Vagina (tissue), 2 donors: ENCODE measurements at places on chromosomes 13 and 19.

- no peak for DNase-seq
Measured at GRCh38 chr19:31715249-31715945, 366.2 kb upstream of the TSHZ3 start.

DNA sequence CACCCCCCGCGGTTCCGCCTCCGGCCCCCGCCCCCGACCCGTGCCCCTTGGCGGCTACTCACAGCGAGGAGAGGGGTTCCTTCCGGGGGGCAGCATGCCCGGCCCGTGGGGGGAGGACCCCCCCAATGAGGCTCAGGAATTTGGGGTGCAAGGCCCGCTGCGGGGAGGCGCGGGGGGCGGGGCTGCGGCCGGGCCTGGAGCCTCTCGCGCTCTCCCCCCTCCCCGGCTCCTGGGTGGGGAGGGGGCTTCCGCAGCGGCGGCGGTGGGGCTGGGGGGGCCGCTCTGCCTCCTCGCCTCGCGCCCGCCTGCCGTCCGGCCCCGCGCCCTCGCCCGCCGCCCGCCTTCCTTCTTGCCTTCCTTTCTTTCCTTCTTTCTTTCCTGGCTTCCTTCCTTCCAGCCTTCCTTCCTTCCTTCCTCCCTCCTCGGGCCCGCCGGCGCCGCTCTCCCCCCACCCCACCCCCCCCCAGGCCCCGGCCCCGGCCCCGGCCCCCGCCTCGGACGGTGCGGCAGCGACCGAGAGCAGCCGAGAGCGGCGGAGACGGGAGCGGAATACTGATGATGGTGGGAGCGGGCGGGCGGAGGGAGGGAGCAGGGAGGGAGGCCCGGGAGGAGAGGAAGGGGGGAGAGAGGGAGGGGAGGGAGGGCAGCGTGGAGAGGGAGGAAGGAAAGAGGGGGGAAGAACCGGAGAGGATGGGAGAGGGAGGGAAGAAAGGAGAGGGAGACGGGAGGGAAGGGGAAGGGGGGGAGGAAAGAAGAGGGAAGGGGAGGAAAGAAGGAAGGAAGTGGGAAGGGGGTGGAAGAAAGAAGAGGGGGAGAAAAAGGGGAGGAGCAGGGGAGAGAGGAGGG lies at the start of gene LRRC4B:
LRRC4B (minus strand) TSS at position 554 of the 846 bp plus-strand sequence. CDS start 19,597 bp downstream, outside the sequence.
- no peak for DNase-seq

- DNase-seq, result no peak
Measured at GRCh38 chr13:26155568-26155967, 66.5 kb downstream of the RNF6 start.

DNA sequence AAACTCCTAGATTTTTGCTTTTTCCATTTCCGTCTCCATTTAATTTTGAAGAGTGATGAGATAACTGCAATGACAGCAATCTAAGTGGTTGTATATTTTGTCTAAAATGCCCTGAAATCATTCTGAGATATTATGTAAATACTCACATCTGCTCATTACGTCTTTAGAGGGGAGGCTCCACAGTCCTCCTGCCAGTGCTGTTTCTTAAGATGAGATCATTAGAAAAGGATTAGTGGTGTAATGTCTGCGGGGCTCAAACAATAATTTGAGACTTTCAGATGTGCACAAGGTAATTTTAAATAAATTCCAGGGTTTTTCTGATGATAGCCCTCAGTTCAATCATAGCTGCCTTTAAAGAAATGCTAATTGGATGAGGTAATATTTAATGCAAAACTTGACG lies 437.9 kb downstream of the FOXO1 start:
- DNase-seq, result no peak

DNA sequence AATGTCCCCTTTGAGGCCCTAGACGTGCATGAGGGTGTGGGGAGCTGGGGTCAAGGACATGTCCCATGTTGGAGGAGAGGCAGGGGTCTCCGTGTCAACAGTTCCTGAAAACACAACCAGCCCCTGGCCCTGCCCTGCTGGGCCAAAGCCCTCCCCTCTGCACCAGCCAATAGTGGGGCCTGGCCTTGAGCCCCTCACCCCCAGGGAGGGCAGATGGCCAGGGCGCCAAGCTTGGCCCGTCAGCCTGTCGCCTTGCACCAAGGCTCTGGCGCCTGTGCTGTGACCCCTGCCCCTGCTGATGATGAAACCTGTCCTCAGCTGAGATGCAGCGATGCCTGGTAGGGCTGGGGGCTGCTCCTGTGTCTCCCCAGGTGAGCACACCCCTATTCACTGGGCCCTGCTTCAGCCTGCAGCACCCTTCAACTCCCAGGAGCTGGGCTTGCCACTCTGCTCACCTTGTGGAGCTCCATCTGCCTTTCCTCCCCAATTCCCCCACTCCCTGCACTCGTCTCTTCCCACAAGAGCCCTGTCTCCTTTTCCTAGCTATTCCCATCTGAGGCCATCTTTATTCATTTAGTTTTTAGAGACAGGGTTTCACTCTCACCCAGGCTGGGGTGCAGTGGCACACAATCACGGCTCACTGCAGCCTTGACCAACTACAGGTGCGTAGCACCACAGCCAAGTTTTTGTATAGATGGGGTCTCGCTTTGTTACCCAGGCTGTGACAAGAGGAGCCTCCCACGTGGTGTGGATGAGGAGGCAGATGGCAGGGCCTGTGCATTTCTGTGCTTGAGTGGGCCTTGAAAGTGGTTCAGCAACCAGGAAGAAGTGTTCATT lies 2.1 kb upstream of the HAMP start:
- no peak for DNase-seq

GRCh38 chr13:95492044-95492801 lies 60.3 kb upstream of the CLDN10 start:
- no peak for DNase-seq

DNA sequence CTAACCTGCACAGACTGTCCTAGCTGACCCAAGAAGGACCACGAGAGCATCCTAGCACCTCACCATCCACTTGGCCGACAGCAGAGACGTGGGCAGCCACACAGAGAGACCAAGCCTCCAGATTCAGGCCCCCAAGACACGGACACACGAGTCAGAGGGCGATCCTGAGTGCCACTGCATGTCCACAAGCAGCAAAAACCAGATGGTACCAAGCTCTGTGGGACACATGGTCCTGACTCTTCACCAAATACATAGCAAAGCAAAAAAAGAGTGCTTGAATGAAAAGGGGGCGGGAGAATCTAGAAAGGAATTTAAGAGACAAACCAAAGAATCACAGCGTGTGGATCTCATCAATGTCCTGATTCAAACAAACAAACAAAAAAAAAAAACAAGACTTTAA lies 45.2 kb downstream of the MLLT1 start:
- DNase-seq, result no peak

GRCh38 chr19:30711826-30712225 lies 339.6 kb downstream of the ZNF536 start:
- no peak for DNase-seq

- DNase-seq, result no peak
Measured at GRCh38 chr13:110578363-110578762, 16.8 kb upstream of the RAB20 start.

DNA sequence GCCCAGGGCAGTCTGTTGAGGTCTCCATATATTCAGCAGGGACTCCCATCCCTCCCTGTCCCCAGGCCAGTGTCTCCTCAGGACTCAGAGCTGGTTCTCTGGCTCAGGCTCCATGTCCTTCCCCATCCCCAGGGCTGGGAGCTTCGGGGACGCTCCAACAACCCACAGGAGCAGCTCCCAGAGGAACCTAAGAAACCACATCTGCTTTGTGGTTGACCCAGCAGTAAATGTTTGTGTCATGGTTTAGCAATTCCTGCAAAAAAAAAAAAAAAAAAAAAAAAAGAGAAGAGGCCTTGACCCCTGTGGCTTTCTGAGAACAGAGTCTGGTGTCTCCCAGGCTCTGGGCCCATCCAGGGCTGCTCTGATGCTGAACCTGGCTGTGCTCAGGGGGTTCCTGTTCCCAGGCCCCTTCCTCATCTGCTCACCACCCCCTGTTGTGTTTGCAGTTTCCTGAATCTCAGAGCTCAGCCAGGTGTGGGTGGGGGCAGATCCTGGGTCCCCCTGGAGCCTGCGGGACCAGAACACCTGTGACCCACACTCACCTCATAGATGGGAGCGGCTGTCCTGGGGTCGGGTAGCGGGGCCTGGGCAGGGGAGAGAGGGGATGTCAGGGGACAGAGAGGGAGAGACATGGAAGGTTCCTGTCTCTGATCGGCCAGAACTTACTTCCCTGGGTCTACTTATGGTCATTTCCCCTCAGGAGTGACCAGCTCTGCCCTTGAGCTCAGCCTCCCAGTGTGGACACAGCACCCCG lies 25.2 kb upstream of the CEACAM1 start:
- DNase-seq, result no peak

- no peak for DNase-seq
Measured at GRCh38 chr19:28134311-28134710, 1078.6 kb downstream of the UQCRFS1 start.

- DNase-seq, result no peak
Measured at GRCh38 chr13:97905517-97905916, 48.0 kb upstream of the IPO5 start.

DNA sequence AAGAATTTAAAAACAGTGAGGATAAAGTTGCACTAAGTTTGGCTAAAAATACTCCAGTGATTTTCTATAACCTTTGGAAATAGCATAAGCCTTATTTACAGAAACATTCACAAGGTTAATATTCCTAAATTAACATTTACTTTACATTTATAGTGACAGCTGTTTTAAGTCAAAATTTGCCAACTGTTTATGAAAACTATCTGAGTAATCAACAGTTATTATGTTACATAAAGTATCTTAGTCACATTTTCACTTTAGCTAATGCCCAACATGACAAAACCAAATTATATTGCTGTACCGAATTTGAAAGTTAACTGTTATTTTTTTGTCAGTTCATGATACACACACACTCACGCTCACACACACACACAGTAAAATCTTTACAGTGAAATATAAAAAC lies 1.2 kb downstream of the TNFRSF19 start:
- DNase-seq, result no peak

GRCh38 chr13:112601371-112601770 lies 13.4 kb upstream of the TUBGCP3 start:
- no peak for DNase-seq

- no peak for DNase-seq
Measured at GRCh38 chr13:31982540-31982939, 49.0 kb upstream of the FRY start.

- DNase-seq, result no peak
Measured at GRCh38 chr13:64471916-64472315, 2758.2 kb downstream of the PCDH9 start.

DNA sequence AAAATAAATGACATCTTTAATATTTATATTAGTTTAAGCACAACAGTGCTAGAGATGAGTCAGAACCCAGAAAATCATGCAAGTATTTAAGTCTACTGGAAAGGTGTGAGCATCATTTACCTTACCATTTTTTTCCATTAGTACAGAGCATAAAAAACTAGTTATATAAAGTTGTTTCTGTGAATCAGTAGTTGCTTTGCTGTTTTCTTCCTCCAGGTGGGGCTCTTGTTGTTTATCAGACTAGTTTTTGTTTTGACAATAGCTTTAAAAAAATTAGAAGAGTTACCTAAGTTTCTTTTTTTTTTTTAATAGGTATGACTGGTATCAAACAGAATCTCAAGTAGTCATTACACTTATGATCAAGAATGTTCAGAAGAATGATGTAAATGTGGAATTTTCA lies 12.7 kb downstream of the SUGT1 start:
- no peak for DNase-seq

- no peak for DNase-seq
Measured at GRCh38 chr19:50759886-50760285, 10.4 kb upstream of the GPR32 start.

DNA sequence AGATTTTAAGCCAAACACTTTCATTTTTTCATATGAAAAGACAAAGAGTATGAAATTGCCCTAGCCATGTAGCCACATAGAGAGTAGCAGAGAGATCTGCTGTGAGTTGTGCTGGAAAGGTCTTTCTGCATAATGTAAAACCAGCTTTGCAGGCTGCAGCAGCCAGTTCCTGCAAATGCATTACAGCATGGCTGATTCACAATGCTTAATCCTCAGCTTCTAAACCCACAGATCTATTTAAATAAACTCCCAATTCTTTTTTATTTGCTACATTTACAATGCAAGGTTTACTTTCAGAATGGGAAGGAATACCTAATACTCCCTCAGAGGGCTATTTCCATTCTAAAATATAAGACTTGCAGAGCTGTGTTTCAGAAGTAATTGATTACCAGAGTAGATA lies 185.6 kb upstream of the STARD13 start:
- no peak for DNase-seq

DNA sequence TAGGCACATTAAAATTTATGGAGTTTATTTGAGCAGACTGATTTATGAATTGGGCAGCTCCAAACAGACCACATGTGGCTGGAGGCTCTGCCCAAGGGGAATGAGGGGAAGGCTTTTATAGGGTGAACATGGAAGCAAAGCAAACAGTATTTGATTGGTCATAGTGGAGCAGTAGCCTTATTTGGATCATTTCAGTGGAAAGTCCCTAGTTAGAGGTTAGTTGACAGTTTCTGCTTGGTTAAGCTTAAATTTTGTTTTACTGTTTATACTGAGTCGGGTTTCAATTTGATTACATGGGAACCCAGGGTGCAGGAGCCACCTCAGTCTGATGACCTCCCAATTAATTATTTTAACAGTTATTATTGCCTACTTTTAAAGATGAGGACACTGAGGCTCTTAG lies 140.5 kb downstream of the NDFIP2 start:
- no peak for DNase-seq

DNA sequence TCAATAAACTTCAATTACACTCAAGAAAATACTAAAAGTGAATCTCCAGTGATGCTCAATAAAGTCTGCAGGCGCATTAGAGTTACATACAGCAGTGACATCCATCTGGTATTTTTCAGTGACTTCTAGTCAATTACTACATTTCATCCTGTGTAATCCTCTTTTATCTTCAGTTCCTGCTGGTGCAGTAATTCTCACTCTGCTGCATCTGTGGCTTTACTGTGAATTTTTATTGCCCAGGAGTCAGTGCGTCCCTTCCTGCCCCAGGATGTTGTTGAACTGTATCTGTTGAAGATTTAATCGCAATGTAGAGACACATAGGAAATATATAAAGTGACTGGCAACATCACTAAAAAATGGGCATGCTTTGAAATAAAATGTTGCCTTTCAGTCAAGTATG lies 196.3 kb upstream of the TMTC4 start:
- DNase-seq, result no peak

DNA sequence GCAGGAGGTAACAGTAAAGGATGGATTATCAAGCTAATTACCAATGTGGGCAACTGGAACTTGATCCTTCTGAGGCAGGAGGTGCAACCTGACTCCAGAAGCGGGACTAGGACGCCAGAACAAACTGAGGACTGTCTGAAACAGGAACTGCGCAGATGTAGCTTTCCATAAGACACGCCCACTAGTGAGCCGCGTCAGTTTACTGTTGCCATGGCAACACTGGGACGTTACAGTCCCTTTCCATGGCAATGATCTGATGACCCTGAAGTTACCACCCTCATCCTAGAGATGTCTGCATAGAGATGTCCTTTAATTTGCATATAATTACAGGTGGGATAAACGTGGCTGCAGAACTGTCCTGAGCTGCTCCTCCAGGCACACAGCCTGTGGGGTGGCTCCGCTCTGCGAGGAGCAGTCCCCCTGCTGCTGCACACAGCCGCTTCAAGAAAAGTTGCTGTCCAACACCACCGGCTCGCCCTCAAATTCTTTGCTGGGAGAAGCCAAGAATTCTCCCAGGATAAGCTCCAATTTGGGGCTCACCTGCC lies 816.6 kb downstream of the UQCRFS1 start:
- DNase-seq, result no peak

GRCh38 chr13:101647760-101648159 lies 195.3 kb downstream of the ITGBL1 start:
- DNase-seq, result no peak
